NCI-H82 (cell line): ENCODE measurements at places on chromosomes 1 and 21.

- DNase-seq = no peak
Observed at GRCh38 chr1:5738911-5739462, 253.2 kb downstream of the NPHP4 start.

DNA sequence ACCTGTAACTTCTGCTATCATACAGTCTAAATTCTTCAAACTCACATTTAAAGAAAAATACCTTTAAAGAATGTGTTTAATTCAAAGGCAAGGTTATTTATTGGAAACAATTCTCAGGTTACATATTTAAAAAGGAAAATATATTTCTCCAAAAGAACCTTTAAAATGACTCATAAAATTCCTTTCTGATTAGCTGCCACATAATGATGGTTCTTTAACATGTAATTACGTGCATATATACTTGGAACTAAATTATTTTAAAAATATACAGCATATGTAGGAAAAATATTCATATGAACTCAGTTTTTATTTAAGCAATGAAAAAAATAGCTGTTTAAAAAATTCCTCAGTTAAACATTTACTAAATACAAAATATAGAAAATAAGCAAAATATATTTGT, 173.6 kb downstream of the COP1 start:
- DNase-seq = no peak

- no peak for DNase-seq
Observed at GRCh38 chr1:42150651-42151050, 2.6 kb upstream of the GUCA2B start.

- peak; percentile 74 for DNase-seq
Observed at GRCh38 chr1:53929246-53929960, 16.1 kb downstream of the IFT25 start.

GRCh38 chr1:43220905-43221778, 48.6 kb upstream of the TMEM125 start:
- no peak for DNase-seq

DNA sequence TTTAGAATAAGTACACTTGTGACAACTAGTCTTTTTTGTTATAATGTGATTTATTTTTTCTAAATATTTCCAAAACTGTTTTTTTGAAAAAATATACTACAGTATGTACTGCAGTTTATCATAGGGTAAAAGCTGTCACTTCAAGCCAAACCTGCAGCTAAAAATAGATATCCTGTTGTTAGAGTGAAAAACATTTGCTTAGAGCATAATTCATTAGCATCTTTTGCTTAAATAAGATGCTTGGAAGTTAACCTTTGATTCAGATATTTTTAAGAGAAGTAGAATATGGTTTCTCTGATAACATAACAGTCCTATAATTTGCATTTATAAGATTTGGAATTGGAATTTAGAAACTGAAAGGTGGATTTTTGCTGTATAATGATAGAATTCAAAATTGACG, 21.5 kb downstream of the PRKACB start:
- no peak for DNase-seq

GRCh38 chr1:100924991-100925390, 29.1 kb downstream of the SLC30A7 start:
- DNase-seq = no peak

DNA sequence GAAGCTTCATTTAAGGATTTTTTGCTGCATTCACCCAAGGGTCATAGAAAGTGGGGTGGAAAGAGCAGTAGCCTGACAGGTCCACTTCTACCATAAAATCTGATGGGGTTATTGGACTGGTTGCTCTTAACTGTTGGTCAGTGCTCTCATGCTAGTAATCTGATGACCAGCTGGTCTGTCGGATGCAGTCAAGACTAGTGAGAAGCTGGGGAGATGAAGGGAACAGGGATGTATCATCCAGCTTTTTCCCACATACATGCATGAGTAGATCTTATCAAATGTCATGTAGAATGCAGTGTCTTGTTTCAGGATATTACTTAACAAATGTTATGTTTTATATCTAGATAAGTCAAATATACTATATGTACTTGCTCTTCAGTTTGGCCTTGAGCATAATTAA, 11.1 kb downstream of the ATP1B1 start:
- DNase-seq = no peak

DNA sequence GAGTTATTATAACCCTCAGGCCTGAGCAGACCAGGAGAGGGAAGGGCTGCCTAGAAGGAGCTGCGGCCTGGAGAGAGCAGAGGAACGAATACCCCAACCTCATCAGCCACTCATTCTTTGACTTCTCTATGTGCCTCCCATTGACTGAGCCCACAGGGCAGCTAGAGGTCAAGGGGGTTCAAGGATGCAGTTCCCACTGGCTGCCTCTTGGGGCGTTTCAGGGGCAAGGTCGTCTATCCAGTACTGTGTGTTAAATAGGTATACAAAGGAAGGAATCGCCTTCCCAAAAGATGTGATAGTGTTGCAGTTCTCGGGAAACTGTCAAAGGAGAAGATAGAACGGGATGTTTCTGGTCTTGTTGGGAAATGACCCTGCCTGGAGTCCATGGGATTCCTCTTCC, 250.6 kb downstream of the PRDM2 start:
- peak; percentile 16 for DNase-seq

GRCh38 chr1:207243442-207244408, 77.8 kb upstream of the CD55 start:
- no peak for DNase-seq

- no peak for DNase-seq
Observed at GRCh38 chr1:67571406-67571805, 113.6 kb upstream of the GADD45A start.

GRCh38 chr1:153612111-153612754, 704 bp downstream of the S100A16 start:
- DNase-seq = no peak

GRCh38 chr1:1764876-1765470, 13.3 kb downstream of the NADK start:
- DNase-seq = no peak

- DNase-seq = no peak
Observed at GRCh38 chr1:116945996-116946395, 36.3 kb downstream of the PTGFRN start.

DNA sequence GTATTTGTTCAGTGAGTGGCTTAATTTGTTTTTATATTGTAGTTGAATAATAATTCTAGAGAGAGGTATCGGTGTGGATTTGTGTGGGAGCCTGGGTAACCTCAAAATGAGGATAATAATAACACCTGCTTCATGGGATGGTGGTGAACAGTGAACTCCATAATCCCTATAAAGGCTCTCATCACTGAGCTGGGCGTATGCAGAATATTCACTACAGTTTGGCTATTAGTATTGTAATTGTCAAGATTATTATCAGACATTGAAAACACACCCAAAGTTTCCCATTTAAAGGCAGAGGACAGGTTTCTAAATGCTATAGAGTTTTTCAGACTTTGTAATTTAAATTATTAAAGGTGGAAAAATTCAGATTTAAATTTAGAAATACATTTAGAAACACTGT, 7.0 kb upstream of the LAMC2 start:
- DNase-seq = no peak

DNA sequence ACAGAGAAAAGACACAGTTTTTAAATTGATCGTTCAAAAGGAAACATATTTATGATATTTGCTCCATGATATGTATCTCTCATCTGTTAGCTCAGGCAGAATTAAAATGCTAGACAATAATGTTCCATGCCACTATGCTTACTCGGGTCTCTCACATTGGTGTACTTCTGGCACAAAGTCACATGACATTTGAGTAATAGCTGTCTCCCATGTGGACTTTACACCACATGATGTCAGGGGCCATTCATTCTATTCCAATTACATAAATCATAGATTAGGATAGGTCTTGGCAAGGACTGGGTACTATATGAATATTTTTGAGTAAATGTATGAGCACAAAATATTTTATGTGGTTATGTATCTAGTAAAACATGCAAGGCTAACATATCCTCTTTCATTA, 648.4 kb downstream of the PLA2G4A start:
- DNase-seq = no peak

DNA sequence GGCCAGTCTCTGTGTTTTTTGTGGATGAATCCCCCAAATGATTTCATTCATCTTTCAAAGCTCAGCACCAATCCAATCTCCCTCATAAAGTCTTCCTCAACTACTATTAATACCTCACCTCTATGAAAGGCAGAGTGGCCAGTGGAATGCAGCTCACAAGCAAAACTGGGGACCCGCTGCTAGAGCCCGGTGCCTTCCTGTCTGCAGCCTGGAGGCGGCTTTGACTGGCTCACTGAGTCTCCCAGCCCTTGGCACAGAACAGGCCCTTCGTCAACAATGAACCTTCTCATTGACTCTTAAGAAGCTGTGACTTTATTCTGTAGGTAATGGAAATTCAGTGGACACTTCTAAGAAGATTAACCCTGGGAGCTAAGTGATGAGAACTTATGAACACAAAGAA, 86.8 kb upstream of the RAB4A start:
- peak; percentile 36 for DNase-seq

GRCh38 chr1:195520757-195521156, 1087.5 kb downstream of the KCNT2 start:
- DNase-seq = no peak

DNA sequence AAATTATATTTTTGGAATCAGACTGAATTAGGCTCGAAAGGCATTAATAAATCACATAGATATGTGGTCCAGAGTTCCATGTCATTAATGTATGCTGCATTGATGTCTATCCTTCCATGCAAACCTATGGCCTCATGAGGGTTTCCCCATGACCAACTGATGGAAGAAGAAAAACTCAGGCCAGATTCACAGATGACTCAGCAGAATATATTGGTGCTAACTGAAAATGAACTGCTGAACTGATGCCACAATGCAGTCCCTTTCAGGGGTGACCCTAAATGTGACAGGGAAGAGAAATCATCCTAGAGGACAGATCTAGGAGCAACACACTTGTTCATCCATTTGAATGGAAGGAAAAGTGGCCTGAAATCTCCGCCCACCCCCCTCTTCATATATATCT, 110.5 kb upstream of the KCND3 start:
- no peak for DNase-seq

GRCh38 chr1:31755850-31756492, 8.2 kb downstream of the ADGRB2 start:
- no peak for DNase-seq

DNA sequence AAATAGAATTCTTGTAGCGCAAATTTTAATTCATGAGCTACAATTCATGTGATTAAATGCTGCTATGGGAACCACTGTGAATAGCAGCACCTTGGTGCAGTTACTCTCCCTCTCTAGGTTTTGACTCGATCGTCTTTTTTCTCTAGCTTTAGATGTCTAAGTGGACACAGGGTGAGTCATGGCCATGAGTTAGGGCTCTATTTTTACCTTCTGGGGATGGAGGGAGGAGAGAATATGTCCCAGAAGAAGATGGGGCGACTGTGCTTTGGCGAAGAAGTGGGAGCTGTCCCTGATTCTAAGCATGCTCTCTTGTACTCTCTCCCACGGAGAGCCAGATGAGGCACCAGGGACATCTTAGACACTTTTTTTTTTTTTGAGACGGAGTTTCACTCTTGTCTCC, 1.6 kb upstream of the OR2B11 start:
- DNase-seq = no peak

- DNase-seq = no peak
Observed at GRCh38 chr1:188027613-188028012, 1198.9 kb downstream of the PLA2G4A start.

GRCh38 chr1:155529109-155529508, 33.5 kb downstream of the ASH1L start:
- no peak for DNase-seq

DNA sequence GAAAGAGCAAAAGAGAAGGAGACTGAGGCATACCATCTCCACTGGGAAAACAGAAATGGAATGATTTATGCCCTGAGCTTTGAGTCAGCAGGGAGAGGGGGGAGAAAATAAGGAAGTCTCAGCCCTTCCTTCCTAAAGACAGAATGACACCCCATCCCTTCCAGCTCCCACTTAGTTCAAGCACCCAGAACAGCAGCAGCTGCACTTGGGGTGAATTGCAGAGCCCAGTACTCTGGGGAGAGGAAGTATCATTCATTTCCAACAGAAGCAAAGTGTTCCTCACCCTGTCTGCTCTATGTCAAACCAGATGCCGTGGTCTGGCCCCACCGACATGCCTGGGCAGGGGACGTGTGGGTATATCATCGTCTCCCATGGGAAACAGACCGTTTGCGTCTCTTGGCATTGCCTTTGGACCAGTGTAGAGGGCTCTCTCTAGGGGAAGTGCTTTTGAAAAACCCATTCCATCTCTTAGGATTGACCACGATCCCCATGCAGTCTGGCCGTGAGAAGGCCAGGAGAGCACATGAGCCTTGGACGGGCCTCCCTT, 1.1 kb upstream of the KCNJ15 start:
- no peak for DNase-seq

DNA sequence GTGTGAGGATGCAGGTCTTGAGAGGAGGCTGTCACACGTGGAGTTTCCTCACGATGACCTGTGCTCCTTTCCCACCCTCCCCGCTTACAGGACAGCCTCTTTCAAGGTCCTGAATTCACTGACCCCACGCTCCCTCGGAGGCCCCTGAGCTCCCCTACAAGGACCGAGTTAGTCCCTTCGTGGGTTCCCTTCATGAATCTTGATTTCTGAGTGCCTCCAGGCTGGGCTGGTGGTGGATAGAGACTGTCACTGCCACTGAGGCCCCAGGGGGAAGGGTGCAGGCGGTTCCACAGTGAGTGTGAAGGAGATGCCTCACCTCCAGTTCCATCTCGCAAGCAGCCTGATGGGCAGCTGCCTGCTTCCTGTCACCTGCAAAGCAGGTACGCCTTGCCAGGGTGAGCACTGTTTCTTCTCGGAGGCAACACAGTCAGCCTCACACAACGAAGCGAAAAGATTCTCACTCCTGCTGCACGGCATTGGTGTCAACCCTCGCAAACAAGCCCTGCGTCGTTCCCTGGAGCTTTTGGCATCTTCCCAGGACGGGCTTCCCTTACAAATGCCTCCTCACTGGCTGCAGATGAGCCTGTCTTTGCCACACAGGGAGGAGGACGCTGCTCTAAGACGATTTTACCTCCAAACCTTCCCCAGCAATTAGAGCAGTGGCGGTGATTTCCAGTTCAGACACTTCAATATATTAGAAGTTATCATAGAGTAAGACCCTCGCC, 26.7 kb upstream of the PCP4 start:
- no peak for DNase-seq

GRCh38 chr1:180251526-180252305, 21.7 kb downstream of the LHX4 start:
- DNase-seq = no peak

GRCh38 chr1:12630946-12631530, 12.8 kb upstream of the AADACL4 start:
- no peak for DNase-seq

- DNase-seq = no peak
Observed at GRCh38 chr1:222654849-222655248, 37.0 kb downstream of the MIA3 start.

DNA sequence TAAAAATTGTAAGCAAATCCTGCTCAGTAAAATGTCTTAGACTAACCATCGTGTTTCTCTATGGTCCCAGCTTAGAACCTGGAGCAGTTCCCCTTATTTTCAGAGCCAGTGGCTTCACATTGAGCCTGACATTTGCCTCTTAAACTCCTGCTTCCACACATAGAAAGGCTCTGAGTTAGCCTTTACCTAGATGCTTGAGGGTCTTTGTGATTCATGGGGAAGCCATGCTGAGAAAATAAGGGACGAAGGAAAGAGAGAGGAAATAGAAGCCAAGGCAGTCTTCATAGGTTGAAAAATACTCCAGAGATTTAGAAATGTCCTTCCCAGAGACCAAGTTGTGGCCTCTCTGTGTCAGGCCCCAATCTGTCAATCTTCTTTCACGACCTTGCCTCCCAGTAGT, 16.1 kb upstream of the RBBP5 start:
- no peak for DNase-seq

GRCh38 chr1:37616330-37616729, 18.4 kb downstream of the RSPO1 start:
- no peak for DNase-seq

- peak; percentile 93 for DNase-seq
Observed at GRCh38 chr1:34906756-34907155, 22.7 kb downstream of the DLGAP3 start.
